ENCODE measurements at places on chromosomes 5 and 9. TPM values are rescaled to one million over a fixed set of nuclear protein-coding genes. Genes with fewer than 3 reads are reported as not detected.

DNA sequence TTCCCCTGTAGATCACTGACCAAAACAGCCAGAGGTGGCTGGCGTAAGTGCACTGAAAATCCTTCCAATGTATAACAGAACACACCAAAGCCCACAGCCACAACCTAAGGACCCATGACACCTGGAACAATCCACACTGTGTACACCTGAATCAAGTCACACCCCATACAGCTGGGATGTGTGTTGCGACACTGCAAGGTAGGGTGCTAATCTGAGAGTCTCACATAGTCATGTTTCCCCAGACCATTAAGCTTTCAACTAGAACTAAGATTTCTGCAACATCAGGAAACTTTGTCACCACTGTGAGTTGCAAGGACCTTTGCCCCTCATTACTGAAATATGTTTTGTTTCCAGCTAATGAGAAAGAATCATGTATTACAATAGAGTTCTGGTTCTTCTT is 59.4 kb downstream of the MED27 start:
- H3K27ac ChIP-seq: no peak overlapping the region
- no peak overlapping the region for H3K4me3 ChIP-seq
- no peaks in the 10 kb centered on the region for H3K36me3 ChIP-seq
- H3K4me1 ChIP-seq: no peaks in the 10 kb centered on the region
- no peaks in the 10 kb centered on the region for H3K27me3 ChIP-seq

GRCh38 chr5:141711687-141712086 is 29.7 kb upstream of the ARAP3 start:
- no peak overlapping the region for H3K4me3 ChIP-seq
- DNase-seq: no peak
- H3K36me3 ChIP-seq: no peaks in the 10 kb centered on the region
- no peak overlapping the region for H3K27ac ChIP-seq
- no peaks in the 10 kb centered on the region for H3K4me1 ChIP-seq
- H3K27me3 ChIP-seq: no peaks in the 10 kb centered on the region

DNA sequence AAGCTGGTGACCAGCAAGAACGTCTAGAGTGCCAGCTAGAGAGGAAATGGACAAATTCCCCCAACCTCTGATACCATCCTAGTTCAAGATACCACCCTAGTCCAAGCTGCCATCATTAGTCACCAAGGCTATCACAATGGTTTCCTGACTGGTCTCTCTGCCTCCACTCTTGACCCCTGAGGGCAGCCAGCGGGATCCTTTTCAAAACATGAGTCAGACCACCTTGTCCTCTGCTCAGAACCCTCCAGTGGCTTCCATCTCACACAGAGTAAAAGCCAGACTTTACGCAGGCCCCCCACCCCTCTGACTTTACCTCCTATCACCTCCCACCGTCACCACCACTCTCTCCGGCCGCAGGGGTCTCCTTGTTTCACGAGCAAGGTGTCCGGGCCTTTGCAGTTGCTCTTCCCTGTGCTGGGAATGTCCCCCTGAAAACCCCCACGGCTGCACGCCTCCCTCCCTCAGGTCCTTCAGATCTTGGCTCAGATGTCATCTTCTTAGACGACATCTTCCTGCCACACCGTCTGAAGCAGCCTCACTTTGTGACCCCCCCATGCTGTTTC is 42.2 kb upstream of the FBXW11 start:
- H3K4me1 ChIP-seq: no peaks in the 10 kb centered on the region
- H3K36me3 ChIP-seq: no peaks in the 10 kb centered on the region
- DNase-seq: no peak
- H3K27ac ChIP-seq: no peak overlapping the region
- H3K27me3 ChIP-seq: no peaks in the 10 kb centered on the region
- no peak overlapping the region for H3K4me3 ChIP-seq

- no peak for DNase-seq
- no peaks in the 10 kb centered on the region for H3K36me3 ChIP-seq
- H3K4me3 ChIP-seq: no peak overlapping the region
- H3K27me3 ChIP-seq: no peaks in the 10 kb centered on the region
Measured at GRCh38 chr9:27367175-27367798, 70.3 kb upstream of the EQTN start.

DNA sequence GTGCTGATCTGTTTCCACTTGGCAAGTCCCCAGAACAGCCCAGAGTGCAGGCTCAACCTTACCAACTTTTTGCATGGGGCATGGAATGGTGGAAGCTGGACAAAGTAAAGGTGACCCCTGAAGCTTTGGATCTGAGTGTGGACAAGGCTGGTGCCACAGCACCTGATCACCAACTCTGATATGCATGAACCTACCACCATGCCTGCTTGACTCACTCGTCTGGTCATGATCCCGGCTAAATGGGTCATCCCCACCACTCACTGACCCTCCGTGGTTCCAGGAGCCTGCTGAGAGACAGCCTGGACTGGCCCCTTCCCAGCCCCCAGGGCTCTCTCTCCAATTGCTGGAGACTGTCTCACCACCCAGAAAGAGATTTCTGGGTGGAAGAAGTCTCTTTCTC is 14.4 kb upstream of the SLC22A4 start:
- no peak overlapping the region for H3K4me3 ChIP-seq
- no peaks in the 10 kb centered on the region for H3K27me3 ChIP-seq
- DNase-seq: no peak
- no peaks in the 10 kb centered on the region for H3K4me1 ChIP-seq

- H3K27ac ChIP-seq: no peak overlapping the region
- no peaks in the 10 kb centered on the region for H3K36me3 ChIP-seq
- no peak overlapping the region for H3K4me3 ChIP-seq
- no peaks in the 10 kb centered on the region for H3K27me3 ChIP-seq
- no peak for DNase-seq
- H3K4me1 ChIP-seq: no peaks in the 10 kb centered on the region
Measured at GRCh38 chr9:130311408-130312140, 46.0 kb downstream of the HMCN2 start.

GRCh38 chr9:137614631-137615386 is 4.0 kb upstream of the EHMT1 start:
- no peak overlapping the region for H3K4me3 ChIP-seq
- DNase-seq: no peak
- no peak overlapping the region for H3K27ac ChIP-seq

- DNase-seq: no peak
- no peaks in the 10 kb centered on the region for H3K4me1 ChIP-seq
- no peak overlapping the region for H3K27ac ChIP-seq
- no peak overlapping the region for H3K4me3 ChIP-seq
Measured at GRCh38 chr5:135505973-135506372, 29.8 kb downstream of the NEUROG1 start.

DNA sequence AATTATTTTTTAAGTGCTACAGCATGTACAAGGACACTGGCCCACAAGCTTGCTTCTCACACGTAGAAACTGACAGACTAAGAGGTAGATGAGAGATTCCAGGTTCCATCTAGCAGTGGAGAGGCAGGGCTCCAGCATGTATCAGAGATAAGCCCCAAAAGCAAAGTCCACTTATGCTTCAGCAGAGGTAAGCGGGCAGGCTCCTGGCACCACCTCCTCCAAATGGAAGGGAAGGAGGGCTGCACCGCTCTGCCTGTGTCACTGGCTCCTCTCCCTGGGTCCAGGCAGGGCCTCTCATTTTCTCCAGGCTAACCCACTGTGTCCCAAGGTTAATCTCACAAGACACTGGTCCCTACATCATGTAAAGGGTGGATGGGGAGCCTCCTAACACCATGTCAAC is 15.9 kb downstream of the GRHPR start:
- H3K27me3 ChIP-seq: no peaks in the 10 kb centered on the region
- H3K4me1 ChIP-seq: no peaks in the 10 kb centered on the region
- peak overlapping the region; percentile 7 for H3K27ac ChIP-seq
- peak; percentile 74 for DNase-seq

DNA sequence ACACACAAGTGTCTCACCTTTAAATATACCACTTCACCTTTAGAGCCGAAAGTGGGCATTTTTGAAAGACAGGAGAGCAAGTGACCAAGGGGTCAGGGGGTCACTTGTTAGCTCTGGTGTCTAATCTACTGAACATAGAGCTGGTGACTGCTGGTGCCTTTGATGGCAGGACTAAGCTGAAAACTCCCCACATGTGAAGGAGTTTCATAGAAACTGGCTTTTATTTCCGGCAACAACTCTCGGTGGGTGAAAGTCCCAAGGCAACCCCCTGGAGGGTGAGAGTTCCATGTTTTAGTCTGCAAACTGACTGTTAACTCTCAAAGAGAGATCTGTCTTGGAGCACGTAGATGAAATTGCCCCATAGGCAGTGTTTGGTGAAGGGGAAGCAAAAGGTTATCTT is 466.9 kb downstream of the DMRTA1 start:
- no peaks in the 10 kb centered on the region for H3K4me1 ChIP-seq
- H3K27ac ChIP-seq: no peak overlapping the region

DNA sequence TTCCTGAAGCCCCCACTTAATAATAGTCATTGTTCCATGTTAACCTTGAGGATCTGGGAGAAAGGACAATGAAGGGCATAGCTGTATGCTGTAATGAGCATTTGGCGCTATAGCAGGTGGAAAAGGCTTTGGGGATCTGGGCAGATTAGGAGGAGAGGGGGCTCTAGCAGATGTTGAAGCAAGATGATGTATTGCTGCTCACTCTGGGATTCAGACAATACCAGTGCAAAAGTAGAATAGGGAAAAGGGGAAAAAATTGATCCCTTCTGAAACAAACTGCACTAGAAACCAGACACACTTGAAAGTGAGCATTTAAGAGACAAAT is 575.3 kb upstream of the MEF2C start:
- no peaks in the 10 kb centered on the region for H3K4me1 ChIP-seq
- H3K36me3 ChIP-seq: no peaks in the 10 kb centered on the region
- H3K4me3 ChIP-seq: no peak overlapping the region
- no peak for DNase-seq

- H3K4me3 ChIP-seq: no peak overlapping the region
- no peak for DNase-seq
- peaks cover 6% of the 10 kb centered on the region for H3K36me3 ChIP-seq
- H3K27ac ChIP-seq: no peak overlapping the region
- H3K4me1 ChIP-seq: no peaks in the 10 kb centered on the region
Measured at GRCh38 chr5:57209316-57210040, 35.6 kb downstream of the GPBP1 start.

GRCh38 chr5:125053179-125053578 is 306.7 kb upstream of the ZNF608 start:
- H3K4me3 ChIP-seq: no peak overlapping the region
- no peaks in the 10 kb centered on the region for H3K36me3 ChIP-seq
- no peak for DNase-seq
- H3K27me3 ChIP-seq: no peaks in the 10 kb centered on the region
- H3K27ac ChIP-seq: no peak overlapping the region

DNA sequence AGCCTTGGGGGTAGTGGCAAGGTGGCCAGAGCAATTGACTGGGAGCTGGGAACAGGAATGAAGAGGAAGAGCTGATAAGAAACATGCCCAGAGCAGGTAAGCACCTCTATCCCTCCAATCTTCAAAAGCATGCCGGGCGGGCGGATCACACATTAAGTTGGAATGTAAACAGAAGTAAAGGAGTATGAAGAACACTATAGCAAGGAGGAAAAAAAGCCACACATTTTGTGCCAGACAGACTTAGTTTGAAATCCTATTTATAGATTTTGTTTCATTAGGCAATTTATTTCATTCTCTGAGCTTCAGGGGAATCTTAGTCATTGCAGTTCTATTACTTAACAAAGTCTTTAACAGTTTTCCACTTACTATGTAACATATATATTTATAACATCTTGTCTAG is 173.9 kb upstream of the TNC start:
- H3K36me3 ChIP-seq: no peaks in the 10 kb centered on the region
- H3K4me1 ChIP-seq: no peaks in the 10 kb centered on the region
- DNase-seq: no peak
- H3K4me3 ChIP-seq: no peak overlapping the region

GRCh38 chr9:132319421-132320110 is 35.2 kb downstream of the SETX start:
- H3K4me1 ChIP-seq: no peaks in the 10 kb centered on the region
- no peak overlapping the region for H3K27ac ChIP-seq

DNA sequence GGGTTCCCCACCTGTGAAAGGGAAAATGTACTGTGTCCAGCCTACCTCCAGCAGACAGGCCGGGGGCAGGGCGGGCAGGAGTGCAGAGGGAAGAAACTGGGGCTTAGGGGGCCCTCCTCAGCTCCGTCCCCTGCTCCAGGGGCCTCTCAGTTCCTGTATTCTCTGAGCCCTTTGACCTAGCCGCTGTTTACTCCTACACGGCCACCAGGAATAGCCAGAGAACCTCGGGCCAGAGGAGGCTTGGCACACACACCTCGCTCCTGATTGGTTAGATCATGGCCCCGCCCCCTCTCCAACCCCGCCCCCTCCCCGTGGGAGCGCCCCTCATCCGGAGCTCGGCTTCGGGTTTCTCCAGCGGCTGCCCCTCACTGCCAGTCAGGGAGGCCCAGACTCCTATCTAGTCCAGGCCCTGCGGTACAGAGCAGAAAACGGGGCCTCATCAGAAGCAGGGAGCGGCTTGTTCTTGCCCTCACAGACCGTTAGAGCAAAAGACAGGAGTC is 2.2 kb downstream of the ST6GALNAC6 start:
- peak; percentile 91 for DNase-seq
- H3K4me1 ChIP-seq: no peaks in the 10 kb centered on the region
- no peaks in the 10 kb centered on the region for H3K27me3 ChIP-seq
- H3K27ac ChIP-seq: peak overlapping the region; percentile 93
- peak overlapping the region; percentile 93 for H3K4me3 ChIP-seq
- peaks cover 25% of the 10 kb centered on the region for H3K36me3 ChIP-seq

DNA sequence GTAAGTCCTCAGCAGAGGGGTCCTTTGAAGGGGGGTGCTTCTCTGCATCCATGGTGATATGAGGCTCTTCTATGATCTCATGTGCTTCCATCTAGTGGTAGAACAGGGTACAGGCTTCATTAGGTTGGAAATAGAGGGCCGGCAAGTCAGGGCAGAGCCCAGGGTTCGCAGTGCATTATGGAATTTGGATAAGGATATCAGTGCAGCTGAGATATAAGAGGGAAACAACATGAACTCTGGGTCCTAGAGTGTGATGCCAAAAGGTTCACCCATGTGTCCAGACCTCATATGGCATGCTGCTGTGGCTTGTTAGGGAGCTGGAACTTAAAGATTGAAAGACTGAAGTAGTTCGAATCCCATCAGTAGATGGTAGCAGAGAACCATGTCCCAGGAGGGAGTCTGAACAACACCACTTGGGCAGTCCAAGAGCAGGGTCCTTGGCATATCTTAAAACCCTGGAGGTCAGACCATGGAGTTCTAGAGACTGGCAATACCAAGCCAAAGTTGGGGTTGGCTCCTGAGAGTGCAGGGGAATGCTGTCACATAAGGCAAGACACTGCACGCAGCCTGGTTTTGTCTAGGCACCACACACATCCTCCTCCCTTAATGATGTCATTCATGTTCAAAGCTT is 2.3 kb downstream of the FAM221B start:
- DNase-seq: no peak
- no peaks in the 10 kb centered on the region for H3K27me3 ChIP-seq
- H3K36me3 ChIP-seq: no peaks in the 10 kb centered on the region

GRCh38 chr9:18071651-18072060 is 402.3 kb upstream of the ADAMTSL1 start:
- no peaks in the 10 kb centered on the region for H3K27me3 ChIP-seq
- no peaks in the 10 kb centered on the region for H3K4me1 ChIP-seq
- H3K4me3 ChIP-seq: no peak overlapping the region
- H3K27ac ChIP-seq: no peak overlapping the region
- no peaks in the 10 kb centered on the region for H3K36me3 ChIP-seq
- no peak for DNase-seq

GRCh38 chr9:128146591-128147120 is 2.6 kb upstream of the LCN2 start:
- no peak overlapping the region for H3K27ac ChIP-seq
- no peaks in the 10 kb centered on the region for H3K36me3 ChIP-seq
- no peak overlapping the region for H3K4me3 ChIP-seq
- H3K4me1 ChIP-seq: no peaks in the 10 kb centered on the region

Gene ALDH1B1
- 133 TPM for total RNA-seq

Gene CTXN3
- total RNA-seq: not detected

Gene PFN3
- total RNA-seq: not detected

Gene F2R
- 11.7 TPM for total RNA-seq

Gene IFT74
- total RNA-seq: 8.6 TPM

Gene OMD
- total RNA-seq: 0.15 TPM

Gene LCNL1
- not detected for total RNA-seq

Gene RANBP17
- total RNA-seq: 4.9 TPM

Gene SHOC1
- not detected for total RNA-seq

Gene TIMD4
- 7.0 TPM for total RNA-seq

Gene MCTP1
- 1.2 TPM for total RNA-seq

All from right lobe of liver (tissue), 6 donors.